SK-N-SH treated with all-trans-retinoic acid at 6 μM for 48 hours (cell line): ENCODE measurements at places on chromosomes 16 and 17.

DNA sequence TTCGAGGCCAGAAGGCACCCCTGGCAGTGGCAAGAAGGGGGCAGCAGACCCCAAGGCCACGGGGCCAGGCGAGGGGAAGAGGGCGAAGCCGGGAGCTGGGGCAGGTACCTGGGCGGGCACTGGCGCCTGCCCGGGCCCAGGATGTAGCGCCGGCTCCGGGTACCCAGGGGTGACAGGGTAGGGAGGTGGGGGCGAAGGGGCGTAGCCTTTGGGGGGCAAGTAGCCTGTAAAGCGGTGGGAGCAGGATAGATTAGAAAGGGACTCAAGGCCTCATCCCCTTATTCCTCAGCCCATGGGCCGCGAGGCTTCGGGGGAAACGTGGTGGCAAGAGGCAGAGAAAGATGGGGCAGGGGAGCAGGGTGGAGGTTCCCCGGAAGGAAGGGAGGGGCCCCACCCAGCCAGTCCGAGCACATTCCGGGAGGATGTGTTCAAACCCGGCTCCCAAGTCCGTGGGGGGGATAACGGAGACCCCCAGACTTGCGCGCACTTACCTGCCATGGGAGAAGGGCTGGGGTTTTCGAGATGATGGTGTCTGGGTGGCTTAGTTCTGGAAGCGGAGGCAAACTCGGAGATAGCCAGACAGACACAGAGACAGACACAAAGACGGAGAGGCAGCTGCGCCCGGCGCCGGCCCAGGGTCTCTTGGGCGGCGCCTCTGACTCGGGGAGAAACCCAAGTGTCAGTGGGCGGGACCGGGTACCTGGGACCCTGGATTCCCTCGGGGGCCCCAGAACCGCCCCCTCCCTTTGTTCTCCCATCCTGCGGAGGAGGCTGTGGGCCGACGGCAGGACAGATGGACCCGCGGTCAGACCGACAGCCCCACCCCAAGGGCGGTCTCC lies 493 bp downstream of the PLSCR3 start:
- peak; percentile 49 for ATAC-seq

- peak; percentile 30 for ATAC-seq
Observed at GRCh38 chr17:62628831-62629555, 1.5 kb downstream of the MRC2 start.

- ATAC-seq = peak; percentile 78
Observed at GRCh38 chr17:34997355-34997862, 17.1 kb downstream of the LIG3 start.

GRCh38 chr17:3875317-3875716 lies 17.5 kb downstream of the CAMKK1 start:
- ATAC-seq = no peak

GRCh38 chr17:9676820-9677310 lies 31.5 kb downstream of the USP43 start:
- no peak for ATAC-seq

DNA sequence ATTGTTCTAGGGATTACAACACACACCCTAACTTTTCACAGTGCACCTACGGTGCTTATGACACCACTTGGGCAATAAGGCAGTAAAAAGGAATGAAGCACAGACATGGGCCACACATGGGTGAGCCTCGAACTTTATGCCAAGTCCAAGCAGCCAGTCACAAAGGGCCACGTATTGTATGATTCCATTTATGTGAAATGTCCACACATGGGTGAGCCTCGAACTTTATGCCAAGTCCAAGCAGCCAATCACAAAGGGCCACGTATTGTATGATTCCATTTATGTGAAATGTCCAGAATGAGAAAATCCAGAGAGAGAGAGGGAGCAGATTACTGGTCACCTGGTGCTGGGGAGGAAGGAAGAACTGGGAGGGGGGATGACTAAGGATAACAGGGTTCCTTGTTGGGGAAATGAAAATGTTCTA lies 22.2 kb downstream of the RMI2 start:
- ATAC-seq = no peak

- ATAC-seq = no peak
Observed at GRCh38 chr17:75885431-75885830, 7.0 kb upstream of the TRIM47 start.

DNA sequence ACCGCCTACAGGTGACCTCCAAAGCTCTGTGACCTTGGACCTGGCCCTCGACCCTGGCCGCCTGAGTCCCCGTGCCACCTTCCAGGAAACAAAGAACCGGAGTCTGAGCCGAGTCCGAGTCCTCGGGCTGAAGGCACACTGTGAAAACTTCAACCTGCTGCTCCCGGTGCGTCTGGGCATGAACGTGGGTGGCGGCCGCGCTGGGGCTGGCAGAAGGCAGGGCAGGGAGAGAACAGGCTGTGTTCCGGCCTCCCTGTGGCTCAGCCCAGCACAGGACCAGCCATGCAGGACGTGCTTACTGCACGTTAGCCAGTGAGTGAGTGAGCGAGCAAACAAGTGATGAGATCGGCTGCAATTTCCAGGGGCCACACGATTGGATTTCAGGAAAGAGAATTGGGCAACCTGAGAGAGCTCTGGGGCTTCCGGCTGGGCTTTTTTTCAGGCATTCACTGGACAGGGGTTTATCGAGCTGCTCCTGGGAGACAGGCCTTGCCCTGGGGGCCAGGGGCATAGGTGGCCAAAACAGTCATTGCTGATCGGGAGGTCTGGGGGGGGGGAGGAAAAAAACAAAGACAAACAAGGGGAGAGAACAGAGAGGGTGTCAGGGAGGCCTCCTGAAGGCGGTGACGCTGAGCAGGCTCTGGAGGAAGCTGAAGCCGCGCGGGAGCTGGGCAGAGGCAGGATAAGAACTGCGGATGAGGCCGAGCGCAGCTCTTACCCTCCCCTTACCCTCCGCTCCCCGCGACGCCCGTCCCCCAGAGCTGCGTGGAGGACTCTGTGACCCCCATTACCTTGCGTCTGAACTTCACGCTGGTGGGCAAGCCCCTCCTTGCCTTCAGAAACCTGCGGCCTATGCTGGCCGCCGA lies 16.9 kb downstream of the ITGAX start:
- ATAC-seq = peak; percentile 44

GRCh38 chr17:41822216-41823140 lies 9.7 kb downstream of the FKBP10 start:
- no peak; the same call in none of the 3 replicates for ATAC-seq

DNA sequence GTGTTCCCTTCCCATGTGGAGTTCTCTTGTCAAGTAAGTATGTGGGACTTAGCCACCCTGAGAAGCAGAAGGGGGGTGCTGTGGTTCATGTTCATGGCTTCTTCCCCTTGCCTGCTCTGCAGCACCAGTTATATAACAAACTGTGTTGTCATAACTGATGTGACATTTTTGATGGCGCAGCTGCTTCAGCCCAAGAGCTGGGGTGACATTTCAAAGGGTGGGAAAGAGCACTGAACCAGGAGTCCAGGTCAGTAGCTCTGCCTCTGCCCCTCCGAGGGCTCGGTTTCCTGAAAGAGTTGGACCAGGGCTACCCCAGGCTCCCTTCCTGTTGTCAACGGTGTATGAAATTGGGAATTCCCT lies 7.4 kb downstream of the GNAO1 start:
- no peak for ATAC-seq

GRCh38 chr16:30657866-30658730 lies at the start of gene FBRS:
FBRS (plus strand) TSS chr16:30658431; CDS start chr16:30659519, 1,088 bp downstream.
- peak; percentile 86 for ATAC-seq

DNA sequence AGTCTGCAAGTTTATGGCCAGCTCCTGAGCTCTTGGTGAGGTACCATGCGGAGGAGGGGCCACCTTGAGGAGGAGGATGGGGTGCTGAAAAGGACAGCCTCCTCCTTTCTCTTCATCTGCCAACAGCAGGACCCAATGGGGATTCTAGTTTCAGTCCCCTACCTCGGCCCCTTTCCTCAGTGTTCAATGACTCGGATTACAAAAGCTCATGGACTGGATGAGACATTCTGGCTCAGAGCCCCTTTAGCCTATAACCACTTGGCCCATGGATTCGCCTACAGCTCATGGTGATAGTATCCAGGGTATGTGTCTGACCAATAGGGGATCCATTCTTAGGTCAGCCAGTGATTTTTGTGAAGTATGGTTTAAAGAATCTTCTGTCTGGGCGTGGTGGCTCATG lies 8.5 kb upstream of the PIK3R6 start:
- ATAC-seq = no peak

DNA sequence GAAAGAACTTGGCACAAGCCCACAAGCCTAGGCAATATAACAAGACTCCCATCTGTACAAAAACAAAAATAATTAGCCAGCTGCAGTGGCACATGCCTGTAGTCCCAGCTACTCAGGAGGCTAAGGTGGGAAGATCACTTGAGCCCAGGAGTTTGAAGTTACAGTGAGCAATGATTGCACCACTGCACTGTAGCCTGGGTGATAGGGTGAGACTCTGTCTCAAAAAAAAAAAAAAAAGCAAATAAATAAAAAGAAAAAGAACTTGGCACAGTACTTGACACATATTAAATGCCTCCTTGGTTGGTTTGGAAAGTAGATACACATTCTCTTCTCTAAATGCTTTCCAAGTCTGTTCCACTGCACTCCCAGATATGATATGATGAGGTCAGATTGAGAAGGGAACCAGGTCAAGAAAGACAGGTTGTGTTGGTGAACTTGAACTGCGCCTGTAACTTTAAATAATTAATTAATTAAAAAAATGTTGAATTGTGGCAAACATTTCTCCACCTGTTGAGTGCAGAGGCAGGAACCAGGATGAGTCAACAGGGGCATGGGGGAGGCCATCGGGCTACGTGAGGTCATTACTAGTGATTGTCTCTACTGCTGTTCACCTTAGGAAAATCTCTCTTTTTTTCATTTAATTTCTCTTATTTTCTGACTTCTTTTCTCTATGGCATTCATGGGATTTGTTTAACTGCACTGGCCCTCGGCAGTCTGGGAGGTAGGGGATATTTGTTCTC lies 25.9 kb upstream of the EFCAB13 start:
- ATAC-seq = no peak

DNA sequence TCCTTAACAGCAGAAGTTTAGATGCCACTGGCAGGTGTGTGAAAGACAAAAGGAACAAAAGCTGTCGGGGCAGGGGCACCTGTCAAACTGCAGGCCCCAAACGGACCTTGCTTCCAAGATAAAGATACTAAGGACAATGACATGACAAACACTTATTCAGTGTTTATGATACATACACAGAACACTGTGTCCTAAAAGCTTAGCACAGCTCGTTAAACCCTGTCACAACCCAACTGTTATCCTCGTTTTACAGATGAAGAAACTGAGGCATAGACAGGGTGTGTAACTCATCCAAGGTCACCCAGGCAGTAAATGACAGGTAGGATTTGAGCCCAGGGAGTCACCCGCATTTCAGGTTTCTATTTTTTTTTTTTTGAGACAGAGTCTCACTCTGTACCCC lies 9.6 kb downstream of the SDK2 start:
- ATAC-seq = no peak

GRCh38 chr16:9094011-9094846 lies 2.8 kb downstream of the HAPSTR1 start:
- no peak for ATAC-seq

- ATAC-seq = no peak; the same call in 2 of the 3 replicates
Observed at GRCh38 chr16:50267151-50267631, 840 bp downstream of the ADCY7 start.

DNA sequence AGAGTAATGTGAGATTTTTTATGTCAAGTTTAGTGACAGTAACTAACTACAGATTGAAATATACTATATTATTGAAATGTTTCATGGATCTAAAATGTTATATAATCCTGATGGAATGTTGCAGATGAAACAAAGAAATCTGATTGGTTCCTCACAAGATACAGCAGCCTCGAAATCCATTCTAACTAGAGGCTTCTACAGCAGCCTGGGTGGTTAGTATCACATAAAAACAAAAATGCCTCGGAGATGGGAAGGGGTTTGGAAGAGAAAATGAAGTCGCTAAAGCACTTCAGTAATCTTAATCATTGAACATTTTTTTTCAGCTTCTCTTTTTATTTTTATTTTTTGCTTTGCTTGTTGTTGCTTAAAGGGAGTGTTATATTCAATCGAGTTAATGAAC lies 75.2 kb downstream of the TANC2 start:
- ATAC-seq = no peak

GRCh38 chr17:80877729-80878303 lies 113.8 kb upstream of the CHMP6 start:
- no peak for ATAC-seq

DNA sequence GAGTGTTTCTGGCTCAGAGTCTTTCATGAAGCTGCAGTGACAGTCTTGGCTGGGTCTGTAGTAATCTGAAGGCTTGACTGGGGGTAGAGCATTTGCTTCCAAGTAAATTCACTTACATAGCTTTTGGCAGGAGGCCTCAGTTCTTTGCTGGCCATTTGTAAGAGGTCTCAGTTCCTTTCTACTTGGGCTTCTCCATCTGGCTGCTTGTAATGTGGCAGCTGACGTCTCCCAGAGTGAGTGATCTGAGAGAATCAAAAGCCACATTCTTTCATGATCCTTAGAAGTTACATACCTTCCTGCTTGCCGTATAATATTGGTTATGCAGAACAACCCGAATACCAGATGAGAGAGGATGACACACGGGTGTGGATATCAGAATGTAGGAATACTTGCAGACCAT lies 39.8 kb downstream of the NF1 start:
- no peak for ATAC-seq
